ENCODE measurements at places on chromosomes 3 and 15. TPM values are rescaled to one million over a fixed set of nuclear protein-coding genes. Genes with fewer than 3 reads are reported as not detected.

- no peak for DNase-seq
Measured at GRCh38 chr3:126466886-126467610, 8.6 kb downstream of the ZXDC start.

CYP1A2 gene
- total RNA-seq: not detected

DNA sequence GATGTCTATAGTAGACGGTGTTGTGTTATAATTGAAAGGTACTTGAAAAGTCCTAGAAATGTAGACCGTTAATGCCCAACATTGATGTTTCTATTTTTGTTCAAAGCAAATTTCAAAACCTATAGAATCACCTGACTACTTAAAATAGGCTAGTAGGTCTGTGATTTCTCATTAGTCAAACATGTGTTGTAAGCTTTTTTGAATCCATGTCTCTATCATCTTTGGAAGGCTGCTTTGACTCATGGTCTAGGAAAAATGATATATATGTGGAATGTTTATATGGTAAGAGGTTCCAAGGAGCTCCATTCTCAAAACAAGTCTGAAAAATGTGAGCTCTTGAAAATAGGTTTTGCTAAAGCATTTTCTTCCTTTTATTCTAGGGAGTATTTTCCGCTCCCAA, 375.3 kb downstream of the LPP start:
- no peak for DNase-seq

DNA sequence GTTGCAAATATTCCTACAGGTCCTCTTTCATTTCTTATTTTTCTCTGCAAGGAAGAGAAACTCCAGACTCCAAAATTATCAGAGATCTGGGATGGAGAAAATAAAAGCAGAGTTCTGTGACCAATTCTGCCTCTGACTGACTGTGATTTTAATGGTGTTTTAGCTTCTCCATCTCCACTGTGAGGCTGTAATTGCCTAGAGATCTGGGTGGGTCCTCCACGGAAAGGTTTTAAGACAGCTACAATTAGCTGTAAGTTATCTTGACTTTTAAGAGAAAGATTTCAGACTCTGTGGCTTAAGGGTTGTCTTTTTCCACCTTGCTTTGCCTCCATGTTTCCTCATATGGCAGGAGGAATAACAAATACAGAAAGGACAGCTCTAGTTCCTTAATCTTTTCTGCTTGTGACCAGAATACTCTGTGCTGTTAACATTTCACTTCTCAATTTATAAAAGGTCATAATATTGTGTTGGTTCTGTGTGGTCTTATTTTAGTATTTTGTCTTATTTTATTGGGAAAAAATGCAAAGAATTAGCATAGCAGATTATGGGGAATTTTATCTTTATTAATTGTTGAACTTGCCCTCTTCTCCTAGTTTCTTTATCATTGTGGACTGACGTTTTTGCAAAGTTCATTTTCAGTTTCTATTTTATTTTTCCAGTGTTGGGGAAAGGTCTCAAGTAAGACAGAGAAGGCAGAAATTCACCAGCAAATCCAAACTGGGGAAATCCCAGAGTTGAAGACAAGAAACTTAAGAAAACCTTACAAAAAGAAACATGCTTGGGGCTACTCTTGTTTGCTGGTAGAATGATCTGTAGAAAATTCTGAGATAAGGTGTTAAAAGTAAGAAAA, 157.9 kb downstream of the RAP2B start:
- DNase-seq: no peak

GRCh38 chr15:63599401-63600000, 2.3 kb downstream of the FBXL22 start:
- no peak for DNase-seq

- no peak for DNase-seq
Measured at GRCh38 chr15:95681836-95682544, 648.5 kb upstream of the NR2F2 start.

DNA sequence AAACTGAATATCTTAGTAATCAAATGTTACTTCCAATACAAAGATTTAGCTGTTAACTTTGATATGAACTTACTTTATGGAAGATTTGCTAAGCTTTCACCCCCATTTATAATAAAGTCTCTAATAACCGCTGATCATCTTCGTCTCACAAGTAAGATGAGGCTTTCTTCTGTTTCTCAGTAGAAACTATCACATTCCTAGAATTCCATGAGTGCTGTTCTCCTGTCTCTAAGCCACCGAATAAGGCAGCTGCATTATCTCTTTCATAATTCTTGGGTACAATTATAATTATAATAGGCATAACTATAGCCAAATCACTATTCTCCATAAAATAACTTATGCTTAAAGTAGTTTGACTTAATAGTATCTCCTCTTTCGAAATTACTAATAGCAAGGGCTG, 18.3 kb upstream of the SETMAR start:
- no peak for DNase-seq

GRCh38 chr3:99681512-99681911, 43.1 kb downstream of the COL8A1 start:
- DNase-seq: no peak

Measured in glomerular endothelial cell (primary cell).